ENCODE measurements at places on chromosomes 16 and 17. TPM values are rescaled to one million over a fixed set of nuclear protein-coding genes. Genes with fewer than 3 reads are reported as not detected.

The WNT9B gene
- 0.84 TPM for total RNA-seq

DNA sequence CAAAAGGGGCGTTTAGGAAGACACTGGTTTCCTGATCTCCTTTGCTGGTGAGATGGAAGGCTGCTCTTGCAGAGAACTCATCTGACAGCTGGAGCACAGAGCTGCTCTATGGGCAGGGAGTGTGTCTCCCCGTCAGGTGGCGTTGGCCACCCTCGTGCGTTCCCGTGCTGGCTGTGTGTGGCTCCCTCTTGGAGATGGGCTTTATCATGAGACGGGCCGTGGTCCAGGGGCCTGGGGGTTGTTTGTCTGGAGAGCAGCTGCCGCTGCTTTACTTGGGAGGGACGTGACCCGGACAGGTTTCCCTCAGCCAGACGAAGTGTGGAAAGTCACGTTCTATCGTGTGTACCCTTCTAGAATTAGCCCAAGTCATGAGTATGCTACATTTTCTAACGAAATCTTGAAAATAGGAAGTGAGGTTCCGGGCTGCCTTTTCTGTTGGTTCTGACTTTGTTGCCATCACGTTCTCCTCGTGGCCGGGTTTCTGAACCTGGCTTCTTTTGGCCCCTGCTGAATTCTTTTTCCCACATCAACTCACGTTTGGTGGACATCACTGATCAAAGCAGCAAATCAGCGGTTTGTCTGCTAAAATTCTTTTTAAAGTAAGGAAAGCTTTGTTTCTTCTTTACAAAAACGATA, 105.6 kb upstream of the CHMP6 start:
- no peak for DNase-seq

DNA sequence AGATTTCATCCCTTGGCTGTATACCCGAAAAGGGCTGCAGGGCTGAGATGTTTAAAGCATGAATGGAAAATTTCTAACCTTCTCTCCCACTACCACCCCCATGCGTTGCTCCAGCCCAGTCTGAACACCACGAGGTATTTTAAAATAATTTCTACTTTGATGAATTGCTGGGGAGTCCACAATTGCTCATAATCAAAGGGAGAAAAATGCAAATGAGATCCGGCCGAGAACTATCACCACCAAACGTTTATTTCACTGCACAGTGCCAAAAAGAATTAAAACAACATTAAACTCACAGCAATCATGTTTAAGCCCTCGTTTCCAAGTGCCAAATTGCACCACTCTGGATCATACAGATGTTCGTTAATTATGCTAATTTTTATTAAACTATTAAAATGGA, 36.7 kb downstream of the SNX11 start:
- DNase-seq = no peak

DNA sequence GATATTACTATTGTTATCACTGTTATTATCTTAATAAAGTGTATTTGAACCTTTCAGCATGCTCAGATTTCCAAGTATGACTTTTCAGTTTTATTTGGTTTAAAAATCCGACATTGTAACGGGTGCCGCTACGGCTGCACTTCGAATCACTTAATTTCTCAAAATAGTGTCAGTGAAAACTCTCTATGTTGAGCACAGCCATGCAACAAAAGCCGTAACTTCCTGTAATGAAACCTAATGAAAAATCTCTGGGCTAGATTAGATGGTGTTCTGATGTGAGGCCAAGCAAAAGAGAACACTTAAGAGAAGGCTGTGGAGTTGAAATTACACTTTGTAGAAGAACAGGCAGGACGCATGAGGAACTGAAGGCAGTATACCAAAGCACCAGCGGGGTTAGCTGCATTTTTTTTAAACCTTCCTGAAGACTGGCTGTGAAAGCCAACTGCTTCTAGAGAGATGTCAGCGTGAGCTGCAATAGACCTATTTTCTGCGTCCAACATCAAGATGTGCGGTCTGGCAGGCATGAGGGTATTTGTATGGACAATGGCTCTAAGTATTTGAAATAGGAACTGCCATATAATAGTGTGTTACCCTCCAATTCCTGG, 1545.0 kb upstream of the GOT2 start:
- DNase-seq = no peak

GRCh38 chr17:36183001-36183971, 6.8 kb upstream of the TBC1D3B start:
- peak; percentile 66 for DNase-seq

DNA sequence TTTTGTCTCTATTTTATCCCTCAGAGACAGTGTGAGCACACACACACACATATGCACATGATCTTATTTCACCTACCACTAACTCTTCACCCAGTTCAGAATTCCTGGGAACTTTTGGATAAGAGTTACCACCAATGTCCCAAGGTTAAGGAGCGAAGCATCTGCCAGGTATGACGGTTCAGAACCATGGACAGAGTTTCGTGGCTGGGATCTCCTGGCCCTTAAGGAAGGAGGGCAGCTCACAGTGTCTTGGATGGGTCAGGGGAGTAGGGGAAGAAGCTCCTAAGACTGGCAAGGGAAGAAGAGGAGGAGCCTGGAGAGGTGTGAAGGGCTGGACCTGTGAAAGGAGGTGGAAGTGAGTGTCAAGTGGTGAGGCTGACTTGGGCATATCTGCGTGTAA, 23.0 kb upstream of the TMEM132E start:
- no peak for DNase-seq

DNA sequence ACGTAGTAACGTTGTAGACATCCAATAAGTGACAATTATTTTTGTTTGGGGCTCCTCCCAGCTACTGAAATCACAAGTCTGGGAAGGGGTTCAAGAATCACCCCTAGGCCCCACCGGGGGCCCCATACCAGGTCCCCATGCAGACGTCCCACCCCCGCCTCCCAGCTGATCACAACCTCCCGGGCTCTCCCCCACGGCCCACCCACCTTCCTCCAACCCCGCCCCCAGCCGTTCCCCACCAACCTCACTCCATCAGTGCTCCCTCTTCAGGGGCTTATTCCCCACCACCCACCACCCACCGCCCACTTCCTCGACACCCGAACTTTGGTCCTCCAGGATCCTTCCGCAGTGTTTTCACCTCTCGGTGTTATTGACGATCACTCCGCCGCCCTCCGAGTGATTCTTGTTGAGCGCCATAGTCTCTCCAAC, 240 bp downstream of the WBP2 start:
- DNase-seq = no peak

GRCh38 chr17:57751348-57751971, 6.4 kb upstream of the CCDC182 start:
- DNase-seq = no peak

- DNase-seq = no peak
Observed at GRCh38 chr16:80947708-80948625, 58.7 kb downstream of the CMC2 start.

Data from astrocyte (in vitro differentiated cells and primary cell).